ENCODE measurements at places on chromosomes 16 and 17. TPM values are rescaled to one million over a fixed set of nuclear protein-coding genes. Genes with fewer than 3 reads are reported as not detected.

Gene DYNLRB2
- total RNA-seq: 95.3 TPM

Gene SNAI3
- 2.5 TPM for total RNA-seq

DNA sequence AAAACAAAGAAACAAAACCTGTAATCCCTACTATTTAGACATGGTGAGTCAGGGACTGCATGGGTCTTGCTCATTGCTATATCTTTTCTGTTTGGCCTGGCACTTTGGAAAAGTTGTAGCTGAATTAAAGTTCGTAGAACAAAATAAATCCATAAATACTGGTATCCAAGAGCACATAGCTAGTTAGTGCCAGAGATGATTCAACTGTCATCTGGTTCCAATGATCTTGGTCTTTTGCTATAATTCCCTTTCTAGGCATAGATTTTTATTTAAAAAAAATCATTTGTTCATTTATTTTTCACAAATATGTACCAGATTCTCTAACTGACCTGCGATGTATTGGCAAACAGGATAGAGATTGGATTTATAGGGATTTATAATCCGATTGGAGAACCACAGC lies 1436.1 kb upstream of the GOT2 start:
- no peaks in the 10 kb centered on the region for H3K36me3 ChIP-seq

DNA sequence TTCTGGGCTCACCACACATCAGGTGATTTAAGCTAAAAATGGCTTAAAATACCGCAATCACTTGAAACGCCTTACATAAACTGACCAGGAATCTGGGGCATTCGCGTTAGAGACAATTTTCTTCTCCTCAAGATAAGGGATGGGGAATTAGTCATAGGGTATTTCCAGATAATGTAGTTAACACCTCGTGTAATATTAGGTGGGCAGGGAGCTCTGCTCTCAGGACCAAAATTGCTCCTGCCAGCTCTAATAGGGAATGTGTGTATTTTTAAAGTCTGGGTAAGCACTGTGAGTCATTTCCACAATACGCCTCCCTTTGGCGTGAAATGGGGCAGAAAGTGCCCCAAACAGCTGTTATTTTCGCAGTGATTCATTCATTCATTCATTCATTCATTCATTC lies 408.6 kb downstream of the MAF start:
- H3K27me3 ChIP-seq: no peaks in the 10 kb centered on the region
- H3K4me3 ChIP-seq: no peak overlapping the region
- H3K27ac ChIP-seq: no peak overlapping the region
- no peaks in the 10 kb centered on the region for H3K36me3 ChIP-seq
- peaks cover 3% of the 10 kb centered on the region for H3K4me1 ChIP-seq

GRCh38 chr16:50156590-50156989 lies 3.5 kb downstream of the TENT4B start:
- no peak overlapping the region for H3K4me3 ChIP-seq
- no peak for DNase-seq
- H3K36me3 ChIP-seq: no peaks in the 10 kb centered on the region

All from testis (tissue), 5 donors.